ENCODE measurements at places on chromosomes 11 and 22.

- DNase-seq, result no peak
These were observed 91.7 kb upstream of the GRAMD1B start for GRCh38 chr11:123338266-123338800.

GRCh38 chr11:118396097-118396501, 5.3 kb upstream of the ATP5MG start:
- DNase-seq, result no peak

DNA sequence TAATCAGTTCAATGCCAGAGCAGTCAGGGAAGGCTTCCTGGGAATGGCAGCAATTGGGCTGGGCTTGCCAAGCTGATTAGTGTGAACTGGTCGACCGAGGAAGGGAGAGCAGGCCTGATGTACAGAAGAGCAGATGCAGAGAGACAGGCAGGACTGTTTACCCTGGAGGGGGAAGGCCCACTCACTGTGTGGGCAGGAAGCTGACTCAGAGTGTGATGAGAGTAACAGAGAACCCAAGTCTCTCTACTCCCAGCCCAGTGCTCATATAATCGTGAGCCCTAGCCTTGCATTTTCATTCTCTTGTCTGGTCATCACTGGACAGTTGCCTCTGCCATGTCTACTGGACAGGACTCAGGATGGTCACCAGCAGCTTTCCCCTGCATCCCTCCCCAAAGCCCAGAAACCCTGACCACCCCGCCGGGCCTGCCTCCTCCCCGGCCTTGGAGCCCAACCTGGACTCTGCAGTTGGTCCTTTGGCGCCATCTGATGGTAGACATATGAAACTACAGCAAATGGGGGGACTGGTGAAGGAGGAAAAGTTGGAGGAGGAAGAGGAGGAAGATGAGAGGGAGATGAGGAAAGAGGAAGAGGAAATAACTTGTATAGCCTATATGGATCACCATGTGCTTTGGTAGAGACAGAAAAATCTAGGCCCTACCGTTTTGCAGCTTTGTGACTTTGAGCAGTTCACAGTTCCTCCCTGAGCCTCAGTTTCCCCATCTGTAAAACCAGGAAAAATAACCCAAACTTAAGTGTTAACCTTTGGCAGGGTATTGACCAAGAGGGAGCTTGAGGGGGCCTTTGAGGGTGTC, 43.4 kb upstream of the PRDM11 start:
- peak; percentile 48 for DNase-seq

DNA sequence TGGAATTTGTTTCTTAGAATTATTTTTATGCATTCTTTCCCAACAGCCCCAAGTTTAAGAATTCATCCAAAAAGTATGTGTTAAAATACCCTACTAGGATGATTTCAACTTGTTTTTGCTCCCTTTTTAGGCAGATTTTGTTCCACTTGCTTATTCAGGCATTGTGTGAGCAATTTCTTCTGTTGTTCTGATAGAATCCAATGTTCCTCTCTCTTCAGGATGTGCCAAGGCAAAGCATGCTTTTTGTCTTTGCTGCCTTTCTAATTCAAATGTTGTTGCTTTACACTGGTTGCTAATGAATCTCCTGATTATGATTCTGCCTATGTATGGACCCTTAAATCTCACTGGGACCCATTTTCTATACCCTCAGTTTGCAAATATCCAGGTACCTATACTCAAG, 131.2 kb upstream of the ARHGAP42 start:
- DNase-seq, result no peak

All from stimulated activated CD8-positive, alpha-beta memory T cell treated with anti-CD3 and anti-CD28 coated beads, Interleukin-15, amount 100 ng/mL, for 4 hours (primary cell).